Astrocyte (in vitro differentiated cells and primary cell): ENCODE measurements at places on chromosomes 6 and 20.

- no peak for DNase-seq
Measured at GRCh38 chr6:16104624-16105433, 24.1 kb upstream of the MYLIP start.

DNA sequence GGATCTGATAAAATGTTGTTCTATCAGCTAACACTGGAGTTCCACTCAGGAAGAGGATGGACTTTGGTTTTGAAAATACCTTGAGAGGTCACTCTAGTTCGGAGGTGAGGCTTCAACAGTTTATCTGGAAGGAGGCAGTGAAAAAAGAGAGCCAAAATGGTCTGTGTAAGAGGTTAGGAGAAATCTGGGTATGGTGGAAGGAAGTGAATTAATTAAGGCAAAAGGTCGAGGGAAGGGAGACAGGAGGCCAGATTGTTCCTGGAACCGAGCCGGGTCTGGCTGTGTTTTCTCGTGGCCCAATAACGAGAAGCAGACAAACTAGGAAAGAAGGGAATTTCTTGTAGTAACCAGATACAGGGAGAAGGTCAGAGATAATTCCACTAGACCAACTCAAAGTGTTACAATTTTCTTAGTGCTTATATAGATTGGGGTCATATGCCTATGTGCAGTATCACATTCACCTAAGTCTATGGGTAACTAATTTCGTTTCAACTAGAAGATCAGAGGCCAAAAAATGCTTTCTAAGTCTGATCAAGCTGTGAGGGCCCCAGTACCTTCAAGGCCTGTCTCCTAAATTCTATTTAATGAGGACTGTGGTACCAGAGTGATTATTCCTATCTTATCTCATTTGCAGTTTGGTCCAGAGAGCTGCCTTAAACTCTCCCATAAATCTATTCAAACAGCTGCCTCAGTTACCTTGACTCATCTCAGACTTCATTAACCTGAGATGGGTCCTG lies 96.0 kb upstream of the SNX9 start:
- DNase-seq, result no peak

GRCh38 chr6:162363757-162364156 lies 363.8 kb downstream of the PRKN start:
- no peak for DNase-seq

- DNase-seq, result no peak
Measured at GRCh38 chr6:40472353-40472752, 114.8 kb downstream of the LRFN2 start.

DNA sequence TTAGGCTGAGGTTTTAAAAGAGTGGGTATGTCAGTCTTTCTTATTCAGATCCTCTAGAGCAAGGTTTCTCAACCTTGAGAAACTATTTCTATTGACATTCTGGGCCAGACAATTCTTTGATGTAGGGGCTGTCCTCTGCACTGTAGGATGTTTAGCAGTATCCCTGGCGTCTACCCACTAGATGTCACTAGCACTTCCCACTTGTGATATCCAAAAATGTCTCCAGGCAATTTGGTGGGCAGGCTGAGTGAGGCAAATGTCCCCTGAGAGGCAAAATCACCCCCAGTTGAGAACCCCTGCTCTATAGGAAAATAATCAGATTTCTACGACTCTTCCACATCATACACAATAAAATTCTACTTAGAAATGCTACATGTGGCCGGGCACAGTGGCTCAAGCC lies 7.7 kb upstream of the ZKSCAN8 start:
- DNase-seq, result peak; percentile 9

DNA sequence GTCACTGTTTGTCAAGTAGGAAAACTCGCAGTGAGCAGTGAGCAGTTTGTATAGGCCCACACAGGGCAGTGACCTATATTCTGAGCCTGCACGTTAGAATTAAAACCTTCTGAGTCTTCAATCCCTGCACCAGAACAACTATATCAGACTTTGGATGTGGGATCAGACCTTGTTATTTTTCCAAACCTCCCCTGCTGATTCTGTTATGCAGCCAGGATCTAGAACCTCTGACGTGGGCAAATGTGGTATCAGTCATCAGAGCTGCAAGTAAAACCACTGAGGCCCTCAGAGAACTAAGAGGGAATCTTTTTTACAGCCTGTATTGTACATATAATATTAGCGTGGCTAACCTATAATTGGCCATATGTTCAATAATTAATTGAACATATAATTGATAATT lies 32.0 kb upstream of the AKAP7 start:
- DNase-seq, result peak; percentile 46

- no peak for DNase-seq
Measured at GRCh38 chr6:133410638-133411435, 169.7 kb downstream of the EYA4 start.

- peak; percentile 50 for DNase-seq
Measured at GRCh38 chr6:104566411-104566810, 293.3 kb downstream of the HACE1 start.

DNA sequence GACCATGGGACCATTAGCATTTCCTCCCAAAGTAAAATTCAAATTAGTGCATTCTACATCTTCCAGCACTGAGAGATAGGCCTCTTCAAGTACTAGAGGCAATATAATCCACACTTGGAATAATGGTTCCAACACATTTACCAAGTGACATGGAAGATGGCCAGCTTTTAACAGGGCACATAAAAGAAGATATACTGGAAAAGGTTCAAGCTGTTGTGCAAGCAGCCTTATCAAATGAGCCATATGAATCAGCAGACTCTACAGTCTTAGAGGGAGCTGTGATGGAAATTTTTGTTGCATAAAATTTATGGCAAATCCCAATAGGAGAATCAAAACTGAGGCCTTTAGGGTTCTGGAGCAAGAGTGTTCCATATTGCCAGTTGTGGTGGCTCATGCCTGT lies 526.6 kb upstream of the IRAK1BP1 start:
- DNase-seq, result peak; percentile 2

- DNase-seq, result no peak
Measured at GRCh38 chr6:49264909-49265308, 198.1 kb downstream of the MMUT start.

- peak; percentile 57 for DNase-seq
Measured at GRCh38 chr20:49724408-49725223, 10.9 kb upstream of the B4GALT5 start.

GRCh38 chr6:84854811-84855400 lies 90.5 kb upstream of the TBX18 start:
- DNase-seq, result no peak

DNA sequence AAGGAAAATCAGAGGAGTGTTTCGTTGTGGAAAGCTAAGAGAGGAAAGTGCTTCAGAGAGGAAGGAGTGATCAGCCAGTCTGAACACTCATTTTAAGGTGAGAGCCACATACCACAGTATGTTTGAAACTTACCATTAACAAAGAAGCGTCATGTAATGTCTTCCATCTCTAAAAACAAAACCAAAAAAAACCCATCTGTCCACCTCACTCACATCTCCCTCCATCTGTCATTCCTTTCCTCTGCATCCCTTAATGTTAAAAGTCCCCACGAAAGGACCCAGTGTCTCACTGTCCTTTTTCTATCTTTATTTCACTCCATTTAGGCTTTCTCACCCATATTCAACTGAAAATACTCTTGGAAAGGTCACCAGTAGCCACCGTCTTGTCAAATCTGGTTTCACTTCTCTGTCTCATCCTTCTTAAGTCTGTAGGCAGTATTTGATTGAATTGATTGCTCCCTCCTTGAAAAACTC lies 59.4 kb upstream of the GNRH2 start:
- DNase-seq, result no peak

- DNase-seq, result peak; percentile 83
Measured at GRCh38 chr6:21731411-21732031, 138.0 kb downstream of the SOX4 start.
